ENCODE measurements at places on chromosomes 7 and 10.

DNA sequence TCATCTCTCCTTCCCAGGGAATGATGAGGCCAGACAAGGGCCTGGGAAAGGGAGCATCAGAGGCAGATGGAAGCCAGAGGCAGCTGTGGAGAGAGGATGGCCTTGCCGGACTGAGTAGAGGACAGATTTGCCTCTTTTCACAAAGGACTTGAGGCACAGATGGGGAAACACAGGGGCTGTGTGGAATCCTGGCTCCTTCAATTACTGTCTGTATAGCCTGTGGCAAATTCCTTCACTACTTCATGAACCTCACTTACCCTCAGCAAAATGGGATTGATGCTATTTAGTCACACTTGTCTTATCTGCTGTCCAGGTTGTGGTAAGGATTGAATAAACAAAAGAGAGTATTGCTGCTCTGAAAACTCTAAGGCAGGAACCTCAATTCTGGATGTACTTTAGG, 40.3 kb downstream of the SLC25A28 start:
- no peak for DNase-seq

DNA sequence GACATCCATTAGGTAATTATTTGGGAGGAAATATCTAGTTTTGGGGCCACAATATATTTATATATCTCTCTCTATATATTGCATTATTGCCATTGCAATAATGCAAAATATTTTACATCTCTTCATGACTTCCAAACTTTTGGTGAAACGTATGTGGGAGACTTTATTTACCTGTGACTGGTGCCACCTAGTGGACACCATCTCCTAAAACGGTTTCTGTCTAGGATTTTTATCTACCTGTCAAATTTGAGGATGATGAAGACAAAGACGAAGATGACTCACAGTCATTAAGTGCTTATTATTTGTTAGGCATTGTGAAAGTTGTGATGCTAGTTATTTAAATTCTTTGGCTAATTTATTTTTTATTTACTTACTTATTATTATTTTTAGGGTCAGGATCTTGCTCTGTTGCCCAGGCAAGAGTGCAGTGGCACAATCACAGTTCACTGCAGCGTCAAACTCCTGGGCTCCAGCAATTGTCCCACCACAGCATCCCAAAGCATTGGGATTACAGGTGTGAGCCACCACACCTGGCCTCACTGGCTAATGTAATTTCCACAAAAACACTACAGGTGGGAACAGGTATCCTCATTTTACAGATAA, 18.7 kb upstream of the CBLL1 start:
- DNase-seq, result no peak

- DNase-seq, result no peak
Observed at GRCh38 chr7:148963583-148964482, 64.5 kb downstream of the PDIA4 start.

DNA sequence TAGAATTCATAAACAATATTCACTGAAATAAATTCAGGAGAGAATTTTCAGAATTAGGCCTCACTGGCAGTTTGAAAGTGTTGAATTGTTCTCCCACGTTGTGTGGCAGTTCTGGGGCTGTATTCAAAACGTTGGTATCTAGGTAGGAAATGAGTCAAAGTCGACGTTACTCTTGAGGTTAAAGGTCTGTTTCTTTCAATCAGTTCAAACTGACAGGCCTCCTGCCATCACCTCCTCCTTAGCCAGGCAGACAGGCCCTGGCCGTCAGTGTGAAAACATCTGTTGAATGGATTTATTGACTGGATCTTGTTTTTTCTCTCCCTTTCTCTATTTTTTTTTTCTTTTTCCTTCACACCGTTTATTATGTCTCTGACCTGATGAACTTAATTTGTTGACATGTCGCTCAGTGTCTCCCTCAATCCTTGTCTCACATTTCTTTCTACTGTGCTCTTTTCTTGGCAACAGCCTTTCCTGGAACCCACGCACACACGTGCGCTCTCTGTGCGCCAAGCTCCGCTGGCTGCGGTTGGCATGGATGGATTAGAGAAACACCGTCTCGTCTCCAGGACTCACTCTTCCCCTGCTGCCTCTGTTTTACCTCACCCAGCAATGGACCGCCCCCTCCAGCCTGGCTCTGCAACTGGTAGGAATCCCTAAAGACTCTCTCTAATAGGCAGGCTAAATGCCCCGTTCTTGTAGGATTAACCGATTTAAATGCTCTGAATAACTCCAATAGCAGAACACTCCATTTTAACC, 231.7 kb downstream of the HDAC9 start:
- DNase-seq, result no peak

- no peak for DNase-seq
Observed at GRCh38 chr10:64350665-64351064, 829.5 kb downstream of the REEP3 start.

- no peak for DNase-seq
Observed at GRCh38 chr7:110918949-110919548, 171.9 kb upstream of the LRRN3 start.

- no peak for DNase-seq
Observed at GRCh38 chr10:19491166-19491565, 325.1 kb upstream of the PLXDC2 start.

- peak; percentile 86 for DNase-seq
Observed at GRCh38 chr10:75230600-75231038, 5.1 kb downstream of the COMTD1 start.

- DNase-seq, result no peak
Observed at GRCh38 chr7:88401009-88401623, 94.4 kb upstream of the STEAP4 start.

DNA sequence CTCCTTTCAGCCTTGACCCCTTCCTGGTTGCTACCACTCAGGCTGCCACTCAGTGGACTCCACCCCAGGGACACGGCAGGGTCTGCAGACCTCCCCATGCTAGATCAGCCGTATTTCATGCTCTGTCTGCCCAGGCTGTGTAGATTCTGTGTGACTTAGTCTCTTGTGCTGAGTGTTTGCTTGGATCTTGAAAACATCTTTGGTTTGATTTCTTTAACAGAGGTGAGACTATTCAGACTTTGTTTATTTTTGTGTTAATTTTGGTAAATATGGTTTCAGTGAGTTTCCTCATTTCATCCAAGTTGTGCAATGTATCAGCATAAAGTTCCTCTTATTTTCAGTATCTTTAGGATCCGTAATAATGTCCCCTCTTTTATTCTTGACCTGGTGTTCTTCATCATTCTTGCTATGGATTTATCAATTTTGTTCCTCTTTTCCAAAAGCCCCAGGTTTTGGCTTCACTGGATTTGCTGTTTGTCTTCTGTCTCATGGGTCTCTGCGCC, 21.2 kb upstream of the PWWP2B start:
- DNase-seq, result no peak

GRCh38 chr7:116692401-116693308, 20.7 kb downstream of the MET start:
- DNase-seq, result no peak

Data from activated effector memory CD4-positive, alpha-beta T cell treated with Interleukin-2 at 50 U/mL for 16 hours (primary cell).